ENCODE measurements at places on chromosomes 4 and X. TPM values are rescaled to one million over a fixed set of nuclear protein-coding genes. Genes with fewer than 3 reads are reported as not detected.

Gene ZNF630
- total RNA-seq = 3.3 TPM

Gene FAM120C
- 23.0 TPM for total RNA-seq

Gene NSUN7
- 0.40 TPM for total RNA-seq

Gene PNCK
- not detected for total RNA-seq

Gene UGT2B15
- total RNA-seq = not detected

Gene CTAG1A
- total RNA-seq = not detected

Gene WAS
- 103 TPM for total RNA-seq

Gene LPAR4
- not detected for total RNA-seq

Gene PLAC8
- 303 TPM for total RNA-seq

Gene TSR2
- 40.4 TPM for total RNA-seq

All from T-cell (primary cell).